ENCODE measurements at places on chromosomes 4 and X.
A peak's percentile ranks its signal among the peaks of the same experiment; 100 is the strongest.

DNA sequence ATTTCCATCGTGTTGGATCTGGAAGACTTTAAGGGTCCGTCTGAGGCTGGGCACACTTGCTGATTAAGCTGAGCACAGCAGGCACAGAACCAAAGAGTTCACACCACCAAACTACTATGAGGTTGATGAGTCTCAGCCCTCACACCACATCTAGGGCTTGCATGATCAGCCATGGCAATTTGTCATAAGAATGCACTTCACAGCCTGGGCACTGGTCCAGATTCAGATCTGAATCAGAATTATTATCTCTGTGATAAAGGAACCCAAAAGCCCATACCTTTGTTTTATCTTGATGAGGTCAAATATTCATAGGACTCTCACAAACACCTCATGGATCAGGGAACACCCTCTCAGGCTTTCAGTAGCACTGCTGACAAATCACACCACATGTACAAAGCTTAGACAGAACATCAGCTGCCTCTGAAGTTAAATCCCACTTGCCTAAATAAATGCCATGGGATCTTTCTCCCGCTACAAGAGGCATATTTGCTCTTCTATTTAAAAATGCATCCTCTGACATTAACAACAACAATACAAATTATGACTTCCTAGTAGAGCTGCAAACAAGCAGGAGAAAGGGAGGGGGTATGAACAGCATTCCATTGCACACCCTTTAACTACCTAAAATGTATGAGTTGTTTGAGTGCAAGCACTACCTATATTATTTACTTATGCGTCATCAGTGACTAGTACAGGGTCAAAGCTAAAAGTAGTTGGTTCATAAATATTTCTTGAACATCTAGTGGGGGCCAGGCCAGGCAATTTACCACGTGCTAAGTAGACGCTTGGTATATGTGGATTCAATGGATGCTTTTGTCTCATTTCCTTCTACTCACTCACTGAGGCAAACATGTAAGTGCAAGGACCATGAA lies 186.3 kb upstream of the FGF13 start:
- no peak for DNase-seq

DNA sequence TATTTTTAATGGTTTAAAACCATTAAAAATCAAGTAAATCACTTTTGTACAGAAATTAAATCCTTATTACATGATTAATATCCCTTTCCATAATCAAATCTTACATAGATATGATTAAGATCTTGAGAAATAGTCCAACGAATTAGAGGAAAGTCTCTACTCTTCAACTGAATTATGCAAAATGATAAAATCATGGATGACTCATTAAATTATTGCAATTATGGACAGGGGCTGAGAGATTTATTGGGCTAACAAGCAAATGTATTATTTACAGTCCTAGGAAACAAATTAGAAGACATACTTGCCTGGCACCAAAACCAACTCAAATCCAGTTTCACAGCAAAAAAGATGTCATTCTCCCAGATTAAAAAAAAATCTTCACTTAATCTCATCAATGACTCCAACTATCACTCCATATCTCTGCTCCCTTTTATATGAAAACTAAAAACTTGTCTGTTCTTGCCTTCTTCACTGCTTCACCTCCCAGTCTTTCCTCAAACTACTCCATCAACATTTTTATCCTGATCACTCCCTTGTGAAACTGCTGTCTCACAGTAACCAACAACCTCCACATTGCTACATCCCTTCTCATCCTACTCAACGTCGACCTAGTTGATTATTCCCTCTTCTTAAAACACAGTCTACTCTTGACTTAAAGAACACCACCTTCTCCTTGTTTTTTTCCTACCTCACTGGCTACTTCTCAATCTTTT lies 18.4 kb upstream of the DDX60 start:
- no peak for DNase-seq

DNA sequence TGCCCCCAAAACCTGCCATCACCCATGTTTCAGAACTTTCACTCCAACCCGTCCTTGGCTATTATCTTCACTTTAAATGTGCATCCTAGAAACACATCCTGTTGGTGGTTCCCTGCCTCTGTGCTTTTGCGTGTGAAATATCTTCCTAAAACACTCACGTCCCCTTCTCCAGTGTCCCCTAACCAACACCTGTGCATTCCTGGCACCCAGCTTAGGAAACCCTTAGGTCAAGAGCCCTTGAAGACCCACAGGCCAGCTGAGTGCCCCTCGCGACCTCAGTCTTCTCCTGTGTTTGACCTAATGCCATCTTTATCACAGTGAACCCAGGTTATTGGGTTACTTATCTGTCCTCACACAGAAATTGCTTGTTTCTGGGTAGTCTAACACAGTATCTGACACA lies 117.6 kb downstream of the STK32B start:
- DNase-seq, result no peak

DNA sequence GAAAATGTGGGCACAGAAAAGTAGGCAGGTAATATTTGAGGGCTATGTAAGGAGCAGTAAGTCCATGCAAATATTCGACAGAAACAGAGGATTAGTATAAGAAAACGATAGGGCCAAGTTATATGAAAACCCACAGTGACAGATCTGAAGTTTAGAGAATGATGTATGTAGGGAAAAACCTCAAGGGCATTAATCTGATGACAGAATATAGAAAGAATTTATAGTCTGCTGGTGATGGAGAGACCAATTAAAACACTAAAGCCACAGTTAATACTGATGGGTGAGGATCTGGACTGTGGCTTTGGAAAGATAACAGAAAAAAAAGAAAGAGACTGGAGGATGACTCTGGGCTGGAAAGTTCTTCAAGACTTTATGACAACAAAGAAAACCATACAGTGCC lies 169.7 kb downstream of the PALLD start:
- no peak for DNase-seq

DNA sequence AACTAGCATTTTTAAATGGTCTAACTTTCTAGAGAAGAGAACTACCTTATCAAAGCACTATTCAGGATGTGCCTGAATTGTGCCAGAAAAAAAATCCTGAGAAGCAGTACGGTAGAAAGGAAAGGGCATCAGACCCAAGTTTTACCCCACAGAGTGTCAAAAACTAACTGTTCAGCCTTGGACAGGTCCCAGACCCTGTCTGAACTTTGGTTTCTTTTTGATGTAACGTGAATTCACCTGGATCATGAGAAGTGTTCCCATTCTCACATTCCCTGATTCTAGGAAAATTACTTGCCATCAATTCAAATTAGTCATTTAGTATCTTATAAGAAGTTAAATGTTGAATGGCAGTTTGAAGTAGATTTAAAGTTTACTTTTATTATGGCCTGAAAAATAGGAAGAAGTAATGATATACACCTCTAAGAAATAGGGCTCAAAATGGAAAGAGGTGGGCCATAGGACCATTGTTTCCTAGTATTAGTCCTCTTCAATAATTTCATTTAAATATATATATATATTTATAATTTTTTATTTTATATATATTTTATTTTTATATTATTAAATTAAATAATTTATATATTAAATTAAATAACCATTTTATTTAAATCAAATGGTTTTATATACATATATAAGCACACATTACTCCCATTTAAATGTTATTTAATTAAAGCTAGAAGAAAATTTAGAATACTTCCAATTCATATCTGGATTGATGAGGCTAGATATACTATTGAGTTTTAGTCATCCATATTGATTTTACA lies 181.9 kb upstream of the PPARGC1A start:
- DNase-seq, result no peak

GRCh38 chr4:94452476-94453371 lies 982 bp downstream of the PDLIM5 start:
- peak; percentile 64 for DNase-seq

- no peak for DNase-seq
Observed at GRCh38 chr4:59664771-59665170, 1535.4 kb upstream of the ADGRL3 start.

DNA sequence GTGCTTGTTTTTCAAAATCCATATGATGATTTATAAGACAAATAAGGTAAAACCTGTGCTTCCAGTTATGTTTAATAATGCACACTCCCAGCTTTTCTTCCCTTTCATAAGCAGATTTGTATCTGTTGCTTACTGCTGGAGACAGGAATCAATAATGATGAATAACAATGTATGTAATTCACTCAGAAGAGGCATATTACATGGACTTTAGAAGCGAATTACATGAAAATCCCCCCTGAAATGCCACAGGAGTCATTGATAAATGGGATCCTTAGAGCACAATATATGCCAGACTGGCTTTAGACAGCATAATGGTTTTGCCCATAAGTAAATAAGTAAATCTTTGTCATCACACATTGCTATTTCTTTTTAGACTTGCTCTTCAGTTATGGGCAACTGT lies 892.3 kb downstream of the CCSER1 start:
- no peak for DNase-seq

- DNase-seq, result no peak
Observed at GRCh38 chrX:108417257-108417656, 21.0 kb downstream of the COL4A6 start.

- DNase-seq, result no peak
Observed at GRCh38 chrX:65866146-65866545, 173.7 kb downstream of the VSIG4 start.

DNA sequence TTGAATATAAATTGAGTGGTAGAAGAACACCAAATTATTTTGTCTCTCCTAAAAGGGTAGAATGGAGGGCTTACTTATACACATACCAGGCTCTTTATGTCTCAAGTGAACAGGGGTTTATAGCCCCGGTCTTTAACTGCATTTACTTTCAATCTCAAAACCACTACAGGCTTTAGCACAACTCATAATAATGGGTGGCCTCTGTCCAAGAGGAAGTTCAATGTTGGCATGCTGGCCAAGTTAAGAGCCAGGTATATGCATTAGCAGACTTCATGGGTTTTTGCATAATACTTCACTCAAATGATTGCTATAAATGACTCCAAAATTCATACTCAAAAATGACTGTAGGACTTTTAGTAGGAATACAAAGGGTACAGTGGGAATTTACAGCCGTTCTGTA lies 118.5 kb upstream of the OTUD4 start:
- DNase-seq, result no peak

GRCh38 chr4:30939069-30939468 lies 218.9 kb downstream of the PCDH7 start:
- DNase-seq, result no peak

DNA sequence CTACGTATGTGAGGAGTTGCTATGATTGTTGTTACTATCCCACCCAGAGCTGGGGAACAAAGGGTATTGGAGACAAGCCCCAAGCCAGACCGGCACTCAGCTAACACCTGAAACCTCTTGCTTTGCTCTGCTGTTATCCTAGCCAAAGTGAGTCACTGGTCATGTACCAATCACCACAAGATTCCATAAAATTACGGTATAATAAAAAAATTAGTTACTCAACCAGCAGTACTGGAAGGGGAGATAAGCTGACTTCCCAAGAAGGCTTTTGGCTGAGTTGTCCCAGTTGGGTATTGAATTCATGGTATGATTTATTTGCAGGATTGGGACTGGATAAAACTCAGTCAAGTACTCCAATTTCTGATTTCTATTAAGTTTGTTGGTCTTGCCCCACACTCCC lies 5.3 kb downstream of the EDA2R start:
- DNase-seq, result no peak

DNA sequence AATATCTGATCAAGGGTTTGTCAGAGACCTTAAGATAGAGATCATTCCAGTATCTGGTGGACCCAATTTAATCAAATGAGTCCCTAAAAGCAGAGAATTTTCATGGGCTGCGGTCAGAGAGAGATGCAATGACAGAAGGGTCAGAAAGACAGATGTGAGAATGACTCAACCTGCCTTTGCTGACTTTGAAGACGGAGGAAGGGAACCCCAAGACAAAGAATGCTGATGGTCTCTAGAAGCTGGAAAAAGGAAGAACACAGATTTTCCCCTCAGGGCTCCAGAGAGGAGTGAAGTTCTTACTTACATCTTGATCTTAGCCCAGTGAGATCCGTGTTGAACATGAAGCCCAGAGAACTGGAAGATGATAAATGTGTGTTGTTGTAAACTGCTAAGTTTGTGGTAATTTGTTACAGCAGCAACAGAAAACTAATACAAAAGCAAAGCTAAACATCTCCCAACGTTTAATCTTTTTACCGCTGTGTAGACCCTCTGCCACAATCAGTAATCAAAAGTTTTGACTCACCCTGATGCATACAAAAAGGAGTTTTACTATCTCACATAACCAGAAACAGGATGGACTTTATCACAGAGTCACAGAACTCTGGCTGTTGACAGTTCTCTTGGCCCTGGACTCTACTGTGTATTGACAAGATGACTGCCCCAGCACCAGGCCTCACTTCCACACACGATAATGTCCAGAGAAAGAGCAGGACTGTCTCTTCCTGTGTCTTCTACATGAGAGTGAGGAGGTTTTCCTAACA lies 70.2 kb upstream of the MAGEB2 start:
- DNase-seq, result no peak

DNA sequence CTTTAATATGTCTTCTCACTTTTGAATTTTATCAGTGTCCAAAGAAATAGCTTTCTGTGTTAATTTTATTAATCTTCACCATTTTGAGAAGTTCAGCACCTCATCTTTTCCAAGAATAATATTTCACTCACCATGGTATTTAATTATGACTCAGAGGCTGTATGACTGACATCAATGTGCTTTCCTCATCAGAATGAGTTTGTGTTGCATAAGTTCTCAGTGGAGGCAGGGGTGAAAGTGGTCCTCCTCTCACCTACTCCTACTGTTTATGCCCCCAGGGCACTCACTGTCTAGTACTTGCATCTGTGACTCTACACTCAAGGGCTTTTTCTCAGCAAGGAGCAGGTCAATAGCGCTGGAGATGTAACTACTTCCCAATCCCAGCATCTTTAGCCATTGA lies 905.3 kb upstream of the INTU start:
- no peak for DNase-seq

DNA sequence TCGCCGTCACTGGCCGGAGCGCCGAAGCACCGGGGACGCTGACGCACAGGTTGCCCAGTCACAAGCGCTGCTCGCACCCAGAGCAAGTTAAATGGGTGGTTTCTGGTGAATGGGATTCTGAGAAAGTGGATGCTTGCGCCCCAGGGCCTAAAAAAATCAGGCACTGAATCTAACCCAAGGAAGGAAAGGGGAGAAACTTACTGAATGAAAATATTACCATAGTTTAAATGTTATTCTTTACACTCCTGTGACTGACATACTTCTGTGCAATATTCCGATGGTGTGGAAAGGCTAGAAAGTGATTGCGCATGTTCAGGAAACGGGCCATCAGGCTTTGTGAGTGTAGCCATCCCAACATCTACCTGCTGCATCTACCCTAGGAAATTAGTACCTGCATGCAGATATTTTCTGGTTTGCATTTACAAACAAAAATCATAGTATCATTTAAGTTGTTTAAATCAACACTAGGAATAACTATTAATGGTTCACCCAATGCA lies 838 bp upstream of the ABCG2 start:
- DNase-seq, result no peak

GRCh38 chr4:154425514-154425913 lies 66.1 kb downstream of the DCHS2 start:
- no peak for DNase-seq
